Right lung (tissue), 10 donors: ENCODE measurements at places on chromosomes 6 and 20. TPM values are rescaled to one million over a fixed set of nuclear protein-coding genes. Genes with fewer than 3 reads are reported as not detected.

GRCh38 chr6:2899596-2899995 is 3.5 kb downstream of the SERPINB9 start:
- no peak for DNase-seq

Gene GPR63
- 3.1 TPM for polyA plus RNA-seq

DNA sequence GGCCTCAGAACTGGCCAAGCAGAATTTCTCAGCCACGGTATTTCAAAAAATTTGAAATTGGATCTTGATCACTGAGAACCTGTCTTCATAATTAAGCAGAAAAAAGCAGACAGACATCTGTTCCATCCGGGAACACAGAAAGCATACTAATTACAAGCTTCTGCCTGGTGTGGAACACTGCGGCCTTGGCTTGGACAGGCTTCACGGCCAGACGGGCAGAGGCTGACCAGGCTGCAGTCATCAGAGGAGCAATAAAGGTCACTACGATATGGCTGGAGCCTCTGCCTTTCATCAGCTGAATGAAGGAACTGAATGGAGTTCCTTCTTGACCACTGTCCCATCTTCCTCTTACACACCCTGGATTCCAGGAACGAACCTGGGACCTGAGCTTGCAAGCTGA is 3.9 kb upstream of the NRSN1 start:
- no peak for DNase-seq

GRCh38 chr6:159836718-159837490 is 36.8 kb downstream of the PNLDC1 start:
- DNase-seq = no peak

DNA sequence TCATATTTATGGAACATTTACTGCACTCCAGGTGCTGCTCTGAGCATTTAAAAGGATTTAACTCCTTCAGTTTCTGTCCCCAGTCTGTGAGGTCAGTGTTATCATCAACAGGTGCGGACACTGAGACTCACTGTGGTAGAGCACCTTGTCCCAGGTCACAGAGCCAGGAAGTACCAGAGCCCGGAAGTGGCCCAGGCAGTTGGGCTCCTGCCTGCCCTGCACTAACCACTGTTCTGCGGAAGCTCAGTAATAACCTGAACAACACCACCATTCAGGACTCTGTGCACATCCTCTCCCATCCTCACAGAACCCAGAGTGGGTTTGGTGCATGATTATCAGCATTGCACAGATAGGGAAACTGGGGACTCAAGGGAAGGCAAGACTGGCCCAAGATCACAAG is 16.8 kb upstream of the SIRPG start:
- DNase-seq = no peak

DNA sequence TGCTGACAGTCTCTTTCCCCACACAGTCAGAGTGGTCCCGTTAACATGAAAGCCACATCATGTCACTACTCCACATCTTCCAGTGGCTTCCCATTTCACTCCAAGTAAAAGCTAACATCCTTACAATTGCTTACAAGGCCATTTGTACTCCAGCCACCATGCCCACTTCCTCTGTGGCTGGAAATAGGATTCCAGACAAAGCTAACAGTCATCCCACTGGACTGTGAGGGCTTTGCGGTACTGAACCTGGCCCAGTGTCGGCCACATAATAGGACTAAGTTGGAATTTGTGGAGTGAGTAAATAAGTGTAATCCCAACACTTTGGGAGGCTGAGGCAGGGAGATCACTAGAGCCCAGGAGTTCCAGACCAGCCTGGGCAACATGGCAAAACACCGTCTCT is 10.9 kb downstream of the CCM2L start:
- DNase-seq = no peak

- DNase-seq = no peak
Measured at GRCh38 chr20:37405351-37405897, 59.5 kb downstream of the SRC start.

- no peak for DNase-seq
Measured at GRCh38 chr6:134819236-134819635, 130.7 kb downstream of the ALDH8A1 start.

Gene CDSN
- not detected for polyA plus RNA-seq

Gene NMBR
- not detected for polyA plus RNA-seq

- peak; percentile 54 for DNase-seq
Measured at GRCh38 chr20:44643596-44644229, 7.8 kb downstream of the ADA start.

DNA sequence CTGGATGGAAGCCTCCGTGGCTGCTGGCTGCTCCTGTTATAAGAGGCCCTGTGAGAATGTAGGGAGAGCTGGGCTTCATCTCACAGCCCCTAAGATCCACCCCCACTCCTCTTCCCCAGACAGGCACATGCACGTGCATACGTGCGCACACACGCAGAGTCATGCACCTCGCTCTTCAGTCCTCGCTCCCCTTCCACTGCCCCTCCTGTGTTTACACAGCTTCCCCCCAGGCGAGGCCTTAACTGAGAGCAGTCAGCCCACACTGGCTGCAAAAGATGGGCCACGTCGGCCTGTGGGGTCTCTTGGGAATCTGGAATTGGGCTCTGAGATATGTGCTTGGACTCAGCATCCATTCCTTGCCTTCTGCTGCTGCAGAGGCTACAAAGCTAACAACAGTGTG is 35.2 kb upstream of the MLN start:
- no peak for DNase-seq

Gene FAM162B
- 71.8 TPM for polyA plus RNA-seq

DNA sequence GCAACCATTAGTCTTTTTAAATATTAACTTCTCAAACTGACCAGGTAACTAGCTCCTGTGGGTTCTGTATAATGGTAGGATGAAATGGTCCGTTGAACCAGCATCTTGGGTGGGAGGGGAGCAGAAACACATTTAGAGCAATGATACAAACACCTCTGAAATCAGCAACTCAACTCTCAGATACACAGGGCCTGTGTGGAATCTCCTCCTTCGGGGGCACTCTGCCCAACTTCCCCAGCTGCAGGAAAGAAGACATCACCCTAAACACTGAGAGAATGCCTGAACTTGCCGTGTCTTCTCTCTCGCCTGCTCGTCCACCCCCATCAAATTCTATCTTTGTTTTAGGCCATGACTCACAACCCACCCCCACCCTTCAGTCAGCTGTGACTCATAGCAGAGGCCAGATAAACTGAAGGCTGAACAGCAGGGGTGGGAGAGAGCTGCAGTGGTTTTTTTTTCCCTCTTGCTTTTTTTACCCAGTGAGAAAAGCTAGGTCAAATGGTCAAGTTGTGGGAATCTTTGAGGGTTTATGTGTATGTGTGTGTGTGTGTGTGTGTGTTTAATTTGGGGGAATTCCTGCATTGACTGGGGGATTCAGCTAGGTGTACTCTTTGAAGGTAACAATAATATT is 593.4 kb upstream of the JAG1 start:
- DNase-seq = no peak

Gene PRDM13
- not detected for polyA plus RNA-seq

Gene CLPSL2
- polyA plus RNA-seq = not detected

GRCh38 chr6:170052991-170053821 is 237.7 kb downstream of the DLL1 start:
- DNase-seq = no peak

DNA sequence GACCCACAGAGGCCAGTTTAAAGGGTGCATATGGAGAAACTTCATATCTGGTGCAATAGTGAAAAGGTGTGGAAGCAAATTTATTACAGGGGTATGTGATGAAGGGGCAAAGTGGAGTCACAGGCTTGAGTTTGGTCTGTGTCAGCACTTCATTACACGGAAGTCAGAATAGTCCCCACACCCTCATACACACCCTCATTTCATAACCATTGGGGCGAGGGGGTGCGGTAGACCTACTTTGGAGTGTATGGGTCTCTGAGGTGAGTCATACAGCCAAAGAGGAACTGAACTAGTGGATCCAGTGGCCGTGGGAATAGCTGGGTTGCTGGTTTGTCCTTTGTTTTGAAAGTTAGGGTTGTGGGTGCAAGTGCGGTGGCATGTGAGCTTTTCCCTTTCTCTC is 3.3 kb downstream of the TM9SF4 start:
- DNase-seq = no peak

Gene CALHM4
- not detected for polyA plus RNA-seq

DNA sequence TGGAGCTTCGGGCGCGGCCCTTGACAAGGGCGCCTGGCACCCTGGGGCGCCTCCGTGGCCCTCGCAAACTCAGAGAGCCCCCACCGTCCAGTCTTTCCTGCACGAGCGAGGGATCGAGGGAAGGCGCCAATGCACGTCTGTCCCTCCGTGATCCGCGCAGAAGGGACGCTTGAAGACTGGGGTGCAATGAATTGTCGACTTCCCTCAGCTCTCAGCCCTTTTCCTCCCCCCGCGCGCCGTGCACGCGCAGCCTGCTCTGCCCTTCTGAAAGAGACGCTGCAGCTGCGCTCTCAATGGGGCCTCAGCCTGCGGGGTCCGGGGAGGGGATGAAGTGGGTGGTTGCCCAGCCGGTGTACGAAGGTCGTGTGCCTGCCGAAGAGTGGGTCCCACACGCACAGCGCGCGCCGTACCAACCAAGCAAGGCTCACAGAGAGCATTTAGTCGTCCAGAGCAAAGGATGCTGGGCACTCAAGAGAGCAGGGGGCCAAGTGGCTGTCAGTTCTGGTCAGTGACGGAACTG is 5.5 kb upstream of the SOX4 start:
- peak; percentile 84 for DNase-seq

DNA sequence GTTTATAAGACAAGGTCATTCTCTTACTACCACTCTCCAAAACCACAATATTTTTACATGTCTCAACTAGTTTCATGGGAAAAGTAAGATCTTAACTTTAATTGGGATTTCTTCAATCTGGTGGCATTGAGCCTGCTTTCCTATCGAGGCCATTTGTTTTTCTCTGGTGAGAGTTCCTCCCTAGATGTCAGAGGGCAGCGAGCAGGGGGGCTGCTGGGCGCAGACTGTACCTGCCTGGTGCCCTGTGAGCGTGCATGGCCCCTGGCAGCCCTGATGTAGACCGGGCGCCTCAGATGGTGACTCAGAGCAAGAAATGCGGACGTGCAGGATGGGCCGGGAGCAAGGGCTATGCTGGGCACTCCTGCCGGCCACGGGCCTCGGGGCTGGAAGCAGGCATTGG is 27.2 kb downstream of the ERMARD start:
- no peak for DNase-seq

- DNase-seq = no peak
Measured at GRCh38 chr6:8947900-8948299, 512.6 kb upstream of the SLC35B3 start.

DNA sequence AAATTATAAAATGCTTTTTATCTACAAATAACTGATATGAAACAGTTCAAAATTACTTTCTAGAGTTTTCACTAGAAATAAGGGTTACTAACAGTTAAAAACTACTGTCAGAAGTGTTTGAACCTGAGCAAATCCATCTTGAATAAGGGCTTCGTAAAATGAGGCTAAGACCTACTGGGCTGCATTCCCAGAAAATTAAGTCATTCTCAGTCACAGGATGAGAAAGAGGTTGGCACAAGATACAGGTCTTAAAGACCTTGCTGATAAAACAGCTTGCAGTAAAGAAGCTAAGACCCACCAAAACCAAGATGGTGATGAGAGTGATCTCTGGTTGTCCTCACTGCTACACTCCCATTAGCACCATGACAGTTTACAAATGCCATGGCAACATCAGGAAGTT is 93.7 kb downstream of the PLG start:
- no peak for DNase-seq
